Hematopoietic multipotent progenitor cell treated with erythropoietin and hydrocortisone succinate and interleukin-3 and kit ligand, for 15 days (in vitro differentiated cells): ENCODE measurements at places on chromosomes 11 and 22.
A peak's percentile ranks its signal among the peaks of the same experiment; 100 is the strongest.

DNA sequence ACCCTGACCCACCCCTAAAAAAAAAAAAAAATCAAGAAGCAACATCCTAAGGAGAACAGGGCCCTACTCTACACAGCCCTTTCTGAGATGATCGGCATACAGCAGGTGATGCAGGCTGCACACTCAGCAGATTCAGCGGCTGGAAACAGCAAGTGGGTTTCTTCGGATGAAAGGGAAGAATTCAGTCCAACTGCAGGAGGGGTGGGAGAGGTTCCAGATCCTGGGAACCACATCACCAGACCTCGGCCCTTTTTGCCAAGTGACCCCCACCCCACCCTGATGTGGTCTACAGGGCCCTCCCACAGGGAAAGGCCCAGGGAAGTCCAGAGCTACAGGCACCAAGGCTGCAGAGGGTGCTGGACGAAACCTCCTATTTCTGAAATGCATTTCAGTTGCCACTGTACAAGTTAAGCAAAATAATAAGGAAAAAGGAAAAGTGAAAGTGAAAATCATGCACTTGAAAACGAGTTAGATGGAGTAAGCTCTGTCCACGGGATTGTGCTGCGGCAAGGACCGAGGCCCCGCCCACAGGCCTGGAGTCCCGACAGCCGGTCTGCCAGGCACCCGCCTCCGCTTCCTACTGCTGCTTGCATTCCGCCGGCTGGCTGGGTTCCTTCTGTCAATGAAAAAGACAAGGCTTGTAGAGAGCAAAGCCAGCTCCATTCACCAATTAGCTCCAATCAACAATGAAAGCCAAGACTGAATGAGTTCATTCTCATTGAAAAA lies 16.0 kb upstream of the PHLDA2 start:
- DNase-seq = no peak

DNA sequence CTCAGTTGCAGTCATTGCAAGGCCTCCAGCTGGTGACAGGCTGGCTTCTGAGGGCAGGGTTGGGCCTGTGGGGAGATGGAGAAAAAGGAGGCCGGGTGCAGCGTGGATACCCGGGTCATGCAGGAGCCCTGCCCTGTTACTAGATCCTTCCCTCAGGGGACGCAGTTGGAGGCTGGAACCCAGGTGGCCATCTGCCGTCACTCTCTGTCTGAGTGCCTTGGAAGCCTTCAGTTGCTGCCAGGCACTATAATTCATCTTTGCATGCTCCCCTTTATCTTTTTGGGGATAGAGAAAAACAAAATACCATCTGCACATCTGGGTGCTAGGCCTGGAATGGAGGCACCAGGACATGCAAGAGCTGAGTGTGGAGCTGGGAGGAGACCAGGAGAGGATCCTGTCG lies 82.7 kb downstream of the TP53I11 start:
- DNase-seq = no peak

GRCh38 chr22:38213319-38213989 lies 11.7 kb downstream of the MAFF start:
- no peak for DNase-seq

GRCh38 chr22:35657571-35658312 lies 9.5 kb downstream of the APOL6 start:
- no peak for DNase-seq

GRCh38 chr11:34830648-34831047 lies 85.5 kb downstream of the APIP start:
- no peak for DNase-seq

DNA sequence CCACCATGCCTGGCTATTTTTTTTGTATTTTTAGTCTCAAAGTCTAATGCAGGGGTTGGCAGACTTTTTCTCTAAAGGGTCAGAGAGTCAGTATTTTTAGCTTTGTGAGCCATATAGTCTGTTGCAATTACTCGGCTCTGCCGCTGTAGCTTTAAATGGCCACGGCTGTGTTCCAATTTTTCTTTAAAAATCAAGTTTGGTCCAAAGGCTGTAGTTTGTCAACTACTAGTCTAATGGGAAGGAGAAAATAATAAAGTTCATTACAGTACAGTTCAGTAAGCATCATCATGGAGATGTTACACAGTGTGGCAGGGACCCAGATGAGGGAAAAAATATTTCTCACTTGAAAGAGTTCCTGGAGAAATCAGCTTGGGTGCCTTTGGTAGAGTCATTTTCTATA lies 107.6 kb downstream of the CSNK2A3 start:
- no peak for DNase-seq

- no peak for DNase-seq
Measured at GRCh38 chr22:43467216-43467940, 55.6 kb downstream of the MPPED1 start.

GRCh38 chr11:114207096-114207495 lies 89.1 kb upstream of the NNMT start:
- DNase-seq = no peak

DNA sequence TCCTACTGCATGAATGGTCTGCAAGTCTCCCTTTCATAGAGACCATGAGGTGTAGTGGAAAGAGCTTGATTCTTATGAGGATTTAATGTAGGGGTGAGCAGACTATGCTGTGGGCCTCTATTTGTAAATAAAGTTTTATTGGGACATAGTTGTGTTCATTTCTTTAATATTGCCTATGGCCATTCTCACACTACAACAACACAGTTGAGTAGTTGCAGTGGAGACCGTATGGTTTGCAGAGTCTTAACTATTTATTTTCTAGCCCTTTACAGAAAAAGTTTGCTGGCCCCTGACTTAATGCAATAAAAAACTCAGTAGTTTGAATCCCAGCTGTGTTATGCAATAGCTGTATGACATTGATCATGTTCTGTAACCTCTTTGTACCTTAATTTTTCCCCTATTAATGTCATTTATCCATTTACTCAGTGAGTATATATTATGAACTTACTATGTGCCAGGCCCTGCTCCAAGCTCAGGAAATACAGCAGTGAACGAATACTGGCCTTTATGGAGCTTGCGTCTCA lies 106.3 kb downstream of the ATXN10 start:
- DNase-seq = no peak

DNA sequence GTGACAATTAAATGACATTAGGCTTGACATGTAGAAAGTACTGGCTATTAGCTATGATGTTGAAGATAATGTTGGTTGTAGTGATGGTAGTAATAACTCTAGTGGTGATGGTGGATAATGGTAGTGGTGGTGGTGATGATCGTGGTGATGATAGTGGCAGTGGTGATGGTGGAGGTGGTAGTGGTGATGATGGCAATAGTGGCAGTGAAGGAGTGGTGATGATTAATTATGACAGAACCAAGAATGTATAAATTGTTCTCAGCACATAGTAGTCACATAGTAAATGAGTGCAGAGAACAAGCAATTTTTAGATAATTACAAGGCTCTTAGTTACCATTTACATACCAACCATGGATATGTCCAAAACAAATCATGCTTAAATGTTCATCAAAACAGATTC lies 5.3 kb upstream of the CD44 start:
- no peak for DNase-seq

- DNase-seq = no peak
Measured at GRCh38 chr22:46728470-46728869, 9.6 kb downstream of the CERK start.

- no peak for DNase-seq
Measured at GRCh38 chr11:59730896-59731565, 17.4 kb upstream of the OR10V1 start.

DNA sequence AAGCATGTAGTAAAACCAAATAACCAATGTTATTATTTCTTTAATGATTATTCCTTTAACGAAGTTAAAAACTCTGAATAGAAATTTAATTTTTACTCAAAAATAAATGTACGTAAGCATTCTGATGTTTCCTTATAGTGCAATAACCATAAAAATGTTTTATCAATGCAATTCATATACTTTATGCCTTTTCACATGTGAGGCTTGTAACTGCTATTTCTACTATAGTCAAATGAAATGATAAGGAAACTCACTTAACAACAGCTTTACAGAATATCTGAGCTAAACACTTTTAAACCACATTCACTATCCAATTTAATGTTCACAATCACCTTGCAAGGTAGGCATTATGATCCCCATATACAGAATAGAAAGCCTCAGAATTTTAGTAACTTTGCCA lies 17.4 kb downstream of the BTBD10 start:
- DNase-seq = no peak

- DNase-seq = no peak
Measured at GRCh38 chr11:68989936-68990606, 9.3 kb upstream of the MRGPRD start.

DNA sequence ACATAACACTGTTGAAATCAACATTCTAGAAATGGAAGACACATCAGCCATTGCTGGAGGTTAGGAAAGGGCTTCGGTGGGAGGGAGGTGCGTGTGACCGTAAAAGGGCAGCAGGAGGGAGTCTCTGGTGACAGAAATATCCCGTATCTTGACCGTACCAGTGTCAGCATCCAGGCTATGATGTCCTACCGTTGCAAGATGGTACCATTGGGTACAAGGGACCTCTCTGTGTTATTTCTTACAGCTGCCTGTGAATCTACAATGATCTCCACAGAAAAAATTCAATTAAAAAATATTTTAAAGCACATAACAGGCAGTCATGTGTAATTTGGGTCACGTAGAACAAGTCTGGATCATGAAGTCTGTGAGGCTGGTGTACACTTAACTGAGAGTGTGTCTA lies 27.4 kb upstream of the SEPTIN5 start:
- DNase-seq = no peak

GRCh38 chr22:38966380-38966702 lies 8.9 kb downstream of the APOBEC3A start:
- peak; percentile 57 for DNase-seq

- DNase-seq = no peak
Measured at GRCh38 chr11:99148352-99148751, 127.6 kb downstream of the CNTN5 start.

- DNase-seq = no peak
Measured at GRCh38 chr22:30781271-30781875, 86.7 kb downstream of the OSBP2 start.

GRCh38 chr11:102599642-102600261 lies 25.4 kb downstream of the MMP20 start:
- no peak for DNase-seq

GRCh38 chr22:35618427-35619223 lies 1.5 kb upstream of the MB start:
- DNase-seq = no peak

DNA sequence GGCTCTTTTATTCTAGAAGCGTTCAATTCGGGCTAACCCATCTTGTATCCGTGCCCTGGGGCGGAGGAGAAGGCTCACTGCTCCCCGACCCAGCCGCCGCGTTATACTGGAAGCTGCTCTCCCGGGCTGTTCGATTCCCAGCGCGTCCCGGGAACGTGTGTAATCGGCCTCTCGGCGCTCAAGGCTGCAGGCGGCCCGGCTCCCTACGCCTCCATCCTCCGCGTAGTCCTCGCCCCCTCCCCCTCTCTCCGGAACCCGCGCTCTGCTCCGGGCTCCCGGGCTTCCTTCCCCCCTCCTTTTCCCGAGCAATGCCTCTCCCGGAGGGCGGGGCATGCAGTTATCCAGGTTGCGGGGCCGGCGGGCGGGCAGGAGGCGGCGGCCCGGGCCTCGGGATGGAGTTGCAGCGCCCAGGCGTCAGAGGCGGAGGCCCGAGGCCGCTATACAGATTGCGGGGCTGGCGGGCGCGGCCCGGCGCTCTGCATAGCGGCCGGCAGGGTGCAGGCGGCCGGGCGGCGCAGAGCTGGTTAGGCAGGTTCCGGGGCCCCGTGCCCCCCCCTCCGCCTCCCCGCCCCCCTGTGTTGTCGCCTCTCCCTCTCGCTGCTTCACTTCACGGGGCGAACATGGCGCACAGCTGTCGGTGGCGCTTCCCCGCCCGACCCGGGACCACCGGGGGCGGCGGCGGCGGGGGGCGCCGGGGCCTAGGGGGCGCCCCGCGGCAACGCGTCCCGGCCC lies at the start of gene KMT2A:
Gene KMT2A (plus strand): TSS at position 600 of the 732 bp plus-strand sequence. CDS start 21 bp downstream, at position 621.
- DNase-seq = peak; percentile 83

DNA sequence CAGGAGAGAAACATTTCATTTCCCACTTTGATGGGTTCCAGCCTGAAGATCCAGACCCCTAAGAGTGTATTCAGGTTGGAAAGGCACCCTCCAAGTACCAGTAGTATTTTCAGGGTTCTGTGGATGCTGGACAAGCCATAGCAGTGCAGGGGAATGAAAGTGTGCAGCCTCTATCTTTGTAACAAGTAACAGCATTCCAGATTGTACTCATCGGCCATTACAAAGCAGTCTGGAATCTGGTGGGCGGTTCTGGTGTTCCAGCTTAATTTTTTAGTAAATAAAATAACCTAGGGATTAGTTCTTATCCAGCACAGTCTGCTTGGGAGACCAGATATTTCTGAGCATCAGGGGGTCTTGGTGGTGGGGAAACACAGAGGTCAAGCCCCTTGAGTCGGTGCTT lies 22.6 kb downstream of the APLNR start:
- DNase-seq = no peak

DNA sequence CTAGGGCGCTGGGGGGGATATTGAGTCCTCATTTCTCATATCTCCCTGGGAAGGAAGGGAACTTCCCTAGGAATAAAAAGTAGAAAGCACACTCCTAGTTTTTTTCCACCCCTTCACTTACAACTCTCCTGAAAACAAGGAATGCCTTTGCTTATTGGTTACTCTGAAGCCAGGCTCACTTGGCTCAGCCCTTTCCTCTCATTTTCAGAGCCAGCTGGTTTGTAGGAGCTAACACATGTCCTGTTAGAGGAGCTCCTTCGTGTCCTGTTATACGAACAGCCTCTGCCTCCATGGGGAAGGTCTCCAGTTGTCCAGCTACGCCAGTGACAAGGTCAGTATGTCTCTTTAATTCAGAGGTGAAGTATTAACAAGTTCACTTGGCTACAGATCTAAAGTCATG lies 17.6 kb downstream of the ALKBH8 start:
- DNase-seq = no peak

DNA sequence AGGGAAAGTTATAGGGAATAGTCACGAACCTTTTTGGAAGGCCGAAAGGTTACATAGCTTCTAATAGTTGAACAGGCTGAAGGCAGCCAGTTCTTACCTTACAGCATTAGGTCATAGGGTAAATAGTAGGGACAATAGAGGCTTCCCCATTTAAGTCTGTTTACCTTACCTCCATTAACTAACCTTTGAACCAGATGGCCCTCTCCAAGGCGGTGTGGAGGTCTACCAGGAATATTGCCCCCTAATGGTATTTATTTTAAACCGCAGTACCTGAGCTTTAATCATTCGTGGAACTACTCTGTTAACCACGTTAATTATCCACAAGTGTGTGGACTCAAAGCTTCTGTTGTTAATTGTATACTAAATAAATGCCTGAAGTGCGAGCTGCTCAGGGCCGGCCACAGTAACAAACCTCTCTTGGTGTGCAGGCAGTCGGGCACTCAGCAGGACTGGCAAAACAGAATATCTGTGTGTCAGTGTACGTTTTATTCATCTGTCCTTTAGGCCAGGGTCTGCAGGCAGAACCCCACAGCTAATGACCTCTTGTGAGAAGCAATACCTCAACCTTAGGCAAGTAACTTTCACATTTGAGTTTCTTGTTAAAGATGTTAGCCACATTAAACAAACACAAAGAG lies 81.7 kb downstream of the PRCP start:
- no peak for DNase-seq

DNA sequence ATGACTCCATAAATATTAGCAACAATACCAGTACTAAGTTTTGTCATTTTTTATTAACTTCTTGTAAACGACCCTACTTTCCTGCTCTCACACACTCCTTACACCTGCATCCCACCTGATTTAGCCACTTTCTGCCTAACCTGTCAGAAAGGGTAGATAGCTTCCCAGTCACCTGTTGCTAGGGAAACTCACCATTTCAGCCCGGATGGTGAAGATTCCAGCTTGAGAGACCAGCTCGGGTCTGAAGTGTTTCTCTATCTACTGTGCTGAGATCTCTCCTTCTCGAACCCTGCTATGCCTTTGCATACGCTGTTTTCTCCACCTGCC lies at the start of gene PARVG:
Gene PARVG (plus strand): TSS at position 220 of the 327 bp plus-strand sequence. CDS start 2,405 bp downstream, outside the sequence.
- no peak for DNase-seq
